ENCODE measurements at places on chromosomes 6 and 20.

DNA sequence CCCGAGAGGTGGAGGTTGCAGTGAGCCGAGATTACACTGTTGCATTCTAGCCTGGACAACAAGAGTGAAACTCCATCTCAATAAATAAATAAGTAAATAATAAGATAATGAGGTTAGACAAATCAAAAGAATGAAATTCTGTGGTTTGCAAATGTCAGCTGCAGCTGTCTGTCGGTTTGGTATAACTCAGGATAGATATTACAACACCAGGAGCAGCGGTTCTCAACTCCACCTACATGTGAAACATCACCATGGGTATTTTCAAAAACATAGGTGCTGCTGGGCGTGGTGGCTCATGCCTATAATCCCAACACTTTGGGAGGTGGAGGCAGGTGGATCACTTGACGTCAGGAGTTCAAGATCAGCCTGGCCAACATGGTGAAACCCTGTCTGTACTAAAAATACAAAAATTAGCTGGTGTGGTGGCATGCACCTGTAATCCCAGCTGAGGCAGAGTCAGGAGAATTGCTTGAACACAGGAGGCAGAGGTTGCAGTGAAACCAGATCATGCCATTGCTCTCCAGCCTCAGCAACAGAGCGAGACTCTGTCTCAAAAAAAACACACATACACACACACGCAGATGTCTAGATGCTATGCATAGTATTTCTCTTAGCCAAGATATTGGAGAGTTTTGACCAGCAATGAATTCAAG, 126.1 kb upstream of the LAMP5 start:
- DNase-seq = no peak

DNA sequence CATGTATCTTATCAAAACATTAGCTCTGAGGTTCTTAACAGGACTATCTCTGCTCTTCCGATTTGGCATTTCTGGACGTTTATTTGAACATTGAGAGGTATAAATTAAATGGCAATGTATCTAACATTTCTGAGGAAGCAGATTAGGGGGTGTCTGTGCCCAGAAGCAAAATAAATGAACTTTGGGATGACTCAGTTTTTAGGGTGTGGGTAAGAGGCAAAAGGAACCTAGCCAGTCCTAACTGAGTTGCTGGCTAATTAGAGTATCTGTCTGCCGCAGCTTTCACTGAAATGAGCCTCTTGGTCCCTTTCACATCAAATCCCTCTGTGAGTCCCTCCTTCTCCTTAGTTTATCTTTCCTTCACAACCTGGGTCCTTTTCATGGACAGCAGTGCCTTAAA, 1.1 kb downstream of the RNF144B start:
- no peak for DNase-seq

DNA sequence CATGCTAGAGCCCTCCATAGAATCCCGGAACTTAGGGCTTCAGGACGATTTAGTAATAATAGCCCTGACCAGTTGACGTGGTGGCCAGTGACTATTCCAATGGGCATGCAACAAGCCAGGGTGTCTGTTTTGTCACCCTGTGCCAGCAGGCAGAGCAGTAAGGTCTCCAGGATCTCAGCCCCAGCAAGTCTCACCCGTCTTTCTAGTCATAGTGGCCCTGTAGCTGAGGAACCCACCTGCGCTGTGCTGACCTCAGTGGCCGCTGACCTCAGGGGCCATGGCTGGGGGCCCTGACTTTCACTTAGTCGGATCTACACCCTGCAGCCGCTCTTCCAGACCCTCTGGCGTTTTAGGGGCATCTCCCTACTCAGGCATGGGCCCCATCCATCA, 36.8 kb downstream of the PRR18 start:
- DNase-seq = no peak

DNA sequence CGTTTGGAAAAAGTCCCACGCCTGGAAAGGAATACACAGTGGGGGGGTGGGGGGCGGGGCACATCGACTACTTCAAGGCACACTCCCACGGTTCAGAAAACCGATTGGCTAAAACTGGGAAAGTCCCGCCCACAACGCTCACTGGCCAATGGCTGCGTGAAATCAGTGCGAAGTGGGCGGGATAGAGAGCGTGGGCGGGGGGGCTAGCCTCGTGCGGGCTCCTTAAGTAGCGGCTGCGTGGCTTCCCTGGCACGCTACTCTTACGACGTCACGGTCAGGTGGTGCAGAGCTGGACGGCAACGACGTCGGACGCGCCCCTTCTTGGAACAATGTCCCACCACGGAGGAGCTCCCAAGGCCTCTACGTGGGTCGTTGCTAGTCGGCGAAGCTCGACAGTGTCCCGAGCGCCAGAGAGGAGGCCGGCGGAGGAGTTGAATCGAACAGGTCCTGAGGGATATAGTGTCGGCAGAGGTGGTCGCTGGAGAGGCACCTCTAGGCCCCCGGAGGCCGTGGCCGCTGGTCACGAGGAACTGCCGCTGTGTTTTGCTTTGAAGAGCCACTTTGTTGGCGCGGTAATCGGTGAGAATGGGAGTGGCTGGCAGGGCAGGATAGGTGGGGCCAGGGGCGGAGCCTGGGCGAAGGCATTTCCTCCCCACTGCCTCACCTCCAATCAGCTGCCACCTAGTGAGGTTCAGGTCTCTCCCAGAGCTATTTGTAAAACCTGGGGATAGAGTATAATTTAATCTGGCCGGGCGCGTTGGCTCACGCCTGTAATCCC, at the start of gene DDX43:
Gene DDX43 (plus strand): TSS at position 252 of the 778 bp plus-strand sequence. CDS start 78 bp downstream, at position 330.
- peak; percentile 6 for DNase-seq

GRCh38 chr6:39821742-39822532, 29.8 kb downstream of the DAAM2 start:
- peak; percentile 53 for DNase-seq

- no peak for DNase-seq
These were observed 45.2 kb downstream of the DEFB114 start for GRCh38 chr6:49918787-49919186.

DNA sequence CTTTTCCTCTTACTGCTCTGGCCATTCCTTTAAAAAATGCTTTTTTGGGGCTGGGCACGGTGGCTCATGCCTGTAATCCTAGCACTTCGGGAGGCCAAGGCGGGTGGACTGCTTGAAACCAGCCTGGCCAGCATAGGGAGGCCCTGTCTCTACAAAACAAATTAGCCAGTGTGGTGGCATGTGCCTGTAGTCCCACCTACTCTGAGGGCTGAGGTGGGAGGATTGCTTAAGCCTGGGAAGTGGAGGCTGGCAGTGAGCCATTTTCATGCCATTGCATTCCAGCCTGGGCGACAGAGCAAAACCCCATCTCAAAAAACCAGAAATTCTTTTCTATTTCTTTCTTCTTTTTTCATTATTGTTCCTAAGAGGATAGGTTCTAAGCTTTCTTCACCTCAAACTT, 36.9 kb upstream of the RNF144B start:
- no peak for DNase-seq

DNA sequence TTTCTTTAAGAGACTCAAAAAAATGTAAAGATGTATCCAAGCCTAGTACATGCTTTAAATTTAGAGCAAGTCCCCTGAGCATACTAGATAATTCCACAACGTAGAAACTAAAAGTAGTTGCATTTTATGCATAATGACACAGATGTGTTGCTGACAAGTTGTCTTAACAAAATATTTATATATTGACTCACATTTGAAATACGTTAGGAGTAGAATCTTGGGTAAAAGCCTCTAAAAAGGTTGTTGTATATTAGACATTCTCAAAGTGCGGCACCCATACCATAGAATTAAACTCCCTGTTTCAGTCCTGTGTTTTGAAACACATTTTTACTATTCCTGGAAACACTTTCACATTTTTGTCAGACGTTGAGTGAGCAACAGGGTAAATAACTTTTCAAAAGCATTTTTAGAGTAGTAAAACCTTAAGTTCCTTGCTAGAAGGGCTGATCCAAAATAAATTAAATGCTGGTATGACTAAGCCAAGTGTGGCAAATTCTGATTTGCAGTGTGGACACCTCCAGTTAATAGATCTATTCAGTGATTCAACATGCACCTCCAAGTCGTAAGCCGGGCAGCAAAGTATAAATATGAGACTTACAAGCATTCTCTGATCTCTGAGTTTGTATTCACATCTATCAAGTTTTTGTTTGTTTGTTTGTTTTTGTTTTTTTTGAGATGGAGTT, 97.5 kb downstream of the GMDS start:
- DNase-seq = no peak

- DNase-seq = peak; percentile 74
These were observed 21.6 kb upstream of the GFOD1 start for GRCh38 chr6:13508711-13509705.

DNA sequence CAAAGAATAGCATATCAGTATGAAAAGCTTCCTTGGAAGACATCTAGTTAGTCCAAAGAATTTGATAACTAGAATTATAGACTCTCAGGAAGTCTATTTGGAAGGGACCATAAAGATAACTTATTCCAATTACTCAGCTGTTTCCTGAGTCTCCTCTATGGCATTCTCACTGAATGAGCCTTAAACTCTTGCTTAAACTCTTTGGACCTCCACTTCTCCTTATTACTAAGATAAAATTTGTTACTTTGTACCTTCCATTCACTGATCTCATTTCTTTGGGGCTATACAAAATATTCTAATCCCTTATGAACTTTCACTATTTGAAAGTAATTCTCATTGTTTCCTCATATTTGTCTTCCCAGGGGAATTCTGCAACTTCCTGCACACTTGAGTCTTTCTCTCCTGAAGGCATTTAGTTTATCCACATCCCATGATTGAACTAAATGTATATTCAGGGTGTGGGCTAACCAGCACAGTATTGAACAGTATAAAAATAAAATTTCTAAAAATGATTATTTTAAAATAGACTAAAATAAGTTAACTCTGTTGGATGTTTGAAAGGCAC, 67.1 kb upstream of the NOTCH4 start:
- no peak for DNase-seq

DNA sequence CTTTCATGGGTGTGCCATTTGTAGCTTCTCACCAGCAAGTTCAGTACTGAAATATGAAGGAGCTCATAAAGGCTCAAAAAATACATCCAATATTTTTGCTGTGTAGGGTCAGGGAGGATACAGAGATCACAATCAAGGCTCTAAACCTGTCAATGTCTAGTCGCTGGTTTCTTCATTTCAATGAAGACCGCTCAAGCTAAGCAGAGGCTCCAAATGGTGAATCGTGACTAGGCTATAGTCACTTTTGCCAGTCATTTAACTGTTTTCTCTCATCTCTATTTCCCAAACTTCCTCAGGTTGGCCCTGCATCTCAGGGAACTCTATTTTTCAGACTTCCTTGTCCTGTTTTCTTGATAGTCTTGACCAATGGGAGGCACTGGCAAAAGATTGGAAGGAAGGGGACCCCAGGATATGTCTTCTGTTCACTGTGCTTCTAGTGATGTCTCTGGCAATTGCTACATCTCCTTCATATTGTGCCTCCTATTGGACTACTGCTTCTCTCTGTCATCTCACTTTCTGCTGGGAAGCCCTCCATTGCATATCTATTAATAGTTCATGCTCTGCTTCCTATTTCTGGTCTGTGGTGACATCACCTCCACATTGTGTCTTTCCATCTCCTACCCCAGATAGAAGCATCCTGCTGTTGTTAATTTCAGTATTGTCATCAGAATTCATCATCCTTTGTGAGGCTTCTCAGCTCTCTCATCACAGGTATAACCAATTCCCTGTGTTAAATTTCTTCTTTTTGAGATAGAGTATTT, 87.7 kb upstream of the FAM184A start:
- DNase-seq = no peak

GRCh38 chr6:119978274-119978889, 628.8 kb upstream of the MAN1A1 start:
- peak; percentile 21 for DNase-seq

DNA sequence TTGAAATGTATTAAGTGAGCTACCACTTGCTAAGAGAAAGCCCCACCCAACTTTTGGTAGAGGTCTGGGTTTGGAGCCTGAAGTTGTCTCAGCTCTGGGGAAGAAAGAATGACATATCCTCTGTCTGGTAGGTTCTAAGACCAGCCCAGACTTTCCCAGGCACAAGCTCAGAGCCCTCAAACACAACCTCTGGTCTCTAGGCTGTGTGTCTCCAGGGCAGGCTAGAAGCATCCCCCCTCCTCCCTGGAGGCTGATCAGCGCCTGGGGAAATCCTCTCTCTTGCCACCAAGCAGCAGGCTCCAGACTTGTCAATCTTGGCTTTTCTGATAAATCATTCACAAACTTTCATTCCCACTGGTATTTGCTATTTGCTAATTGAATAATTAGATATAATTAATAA, 226.5 kb upstream of the CST7 start:
- DNase-seq = no peak

DNA sequence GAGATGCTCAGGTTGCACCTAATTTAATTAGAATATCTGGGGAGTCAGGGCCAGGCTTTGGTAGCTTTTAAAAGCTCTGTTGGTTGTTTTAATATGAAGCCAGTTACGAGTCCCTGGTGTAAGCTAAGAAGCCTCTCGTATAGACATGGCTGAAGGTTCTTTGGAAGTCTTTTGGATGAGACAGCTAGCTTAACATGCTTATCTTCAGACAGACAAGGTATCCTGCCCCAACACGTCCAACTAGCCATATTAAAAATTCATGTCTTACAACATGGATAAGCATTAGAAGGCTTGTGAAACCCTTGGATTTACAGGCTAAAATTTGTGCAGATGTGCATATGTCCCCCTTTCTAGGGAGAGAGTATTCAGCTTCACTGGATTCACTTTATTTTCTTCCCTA, 105.7 kb upstream of the KCNK16 start:
- no peak for DNase-seq

DNA sequence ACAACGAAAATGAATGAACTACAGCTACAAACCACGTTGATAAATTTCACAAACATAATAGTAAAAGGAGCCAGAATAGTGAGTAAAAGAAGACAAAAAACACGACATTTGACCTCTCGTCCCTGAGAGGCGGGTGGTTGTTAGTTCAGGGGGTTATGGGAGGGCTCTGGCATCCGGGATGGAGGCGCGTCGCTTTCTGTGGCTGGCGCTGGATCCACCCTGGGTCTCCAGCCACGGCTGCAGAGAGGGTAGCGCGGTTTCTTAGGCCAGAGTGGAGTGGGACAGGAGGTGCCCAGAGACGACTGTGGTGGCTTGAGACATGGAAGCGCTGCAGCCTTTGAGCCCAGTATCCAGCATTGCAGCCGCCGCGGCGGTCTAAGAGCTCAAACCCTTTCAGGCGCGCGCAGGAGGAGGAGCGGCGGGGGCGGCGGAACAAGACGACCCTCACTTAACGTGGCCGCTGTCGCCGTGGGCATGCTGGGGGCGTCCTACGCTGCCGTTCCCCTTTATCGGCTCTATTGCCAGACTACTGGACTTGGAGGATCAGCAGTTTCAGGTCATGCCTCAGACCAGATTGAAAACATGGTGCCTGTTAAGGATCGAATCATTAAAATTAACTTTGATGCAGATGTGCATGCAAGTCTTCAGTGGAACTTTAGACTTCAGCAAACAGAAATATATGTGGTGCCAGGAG, 3.7 kb upstream of the ZSCAN23 start:
- no peak for DNase-seq

GRCh38 chr6:68679399-68679798, 44.3 kb downstream of the ADGRB3 start:
- no peak for DNase-seq

All from AG08395 (cell line).